Activated CD8-positive, alpha-beta memory T cell treated with anti-CD3 and anti-CD28 coated beads for 1 hour (primary cell): ENCODE measurements at places on chromosomes 1 and 21.

- DNase-seq, result no peak
These were observed 122.3 kb downstream of the SLC30A10 start for GRCh38 chr1:219806020-219806419.

- no peak for DNase-seq
These were observed 64.3 kb downstream of the ZNF644 start for GRCh38 chr1:90957497-90957896.

- no peak for DNase-seq
These were observed 525.6 kb upstream of the CAMK1G start for GRCh38 chr1:209057901-209058300.

DNA sequence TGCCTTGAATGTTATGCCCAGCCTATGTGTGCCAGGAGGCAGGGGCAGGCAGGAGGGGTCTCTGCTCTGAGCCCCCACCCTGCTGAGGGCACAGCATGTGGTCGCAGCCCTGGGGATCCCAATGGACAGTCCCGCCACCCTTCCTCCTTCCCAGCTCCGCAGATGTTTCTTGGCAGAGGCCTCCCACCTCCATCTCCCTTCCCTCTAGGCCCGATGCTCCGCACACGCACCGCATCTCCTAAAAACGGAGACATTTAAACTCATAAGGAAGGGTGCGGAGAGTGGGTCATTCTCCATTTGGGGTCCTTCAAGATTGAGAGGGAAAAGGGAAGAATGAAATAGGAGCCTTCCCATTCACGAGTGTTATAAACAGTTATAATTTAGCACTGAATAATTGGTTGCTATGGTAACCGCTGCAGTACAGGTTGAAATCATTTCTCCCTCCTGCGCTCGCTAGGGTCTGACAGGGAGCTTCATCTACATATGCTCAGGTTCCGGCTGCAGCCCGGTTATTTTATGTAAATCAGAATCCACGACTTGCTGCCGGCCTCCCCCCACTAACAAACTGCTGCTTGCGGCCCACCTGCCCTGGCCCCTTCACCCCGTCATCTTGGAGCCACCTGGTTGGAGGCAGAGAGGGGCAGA lies 16.0 kb downstream of the CHD5 start:
- DNase-seq, result no peak

- DNase-seq, result no peak
These were observed 188.9 kb upstream of the MAP1LC3C start for GRCh38 chr1:242187816-242188215.

DNA sequence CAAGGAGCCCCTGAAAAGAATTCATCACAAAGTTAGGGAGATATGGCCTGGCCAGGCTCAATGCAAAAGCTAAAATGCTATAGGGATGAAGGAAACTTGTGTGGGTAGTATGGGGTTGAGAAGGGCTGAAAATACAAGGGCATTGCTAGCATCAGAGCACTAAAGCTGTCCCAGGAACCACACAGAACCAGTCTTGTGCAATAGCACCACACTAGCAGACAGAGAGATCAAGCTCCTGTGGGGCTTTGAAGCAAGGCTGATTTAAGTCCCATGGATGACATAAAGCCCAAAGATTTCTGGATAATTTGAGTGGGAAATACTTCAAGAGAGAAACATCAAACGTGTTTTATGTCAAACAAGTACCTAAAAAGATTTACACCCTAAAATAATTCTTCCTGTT lies 97.1 kb downstream of the VAV3 start:
- no peak for DNase-seq
